Activated CD4-positive, alpha-beta T cell treated with anti-CD3 and anti-CD28 coated beads, Interleukin-2, amount 50 U/mL, for 24 hours (primary cell): ENCODE measurements at places on chromosomes 5 and 9.

DNA sequence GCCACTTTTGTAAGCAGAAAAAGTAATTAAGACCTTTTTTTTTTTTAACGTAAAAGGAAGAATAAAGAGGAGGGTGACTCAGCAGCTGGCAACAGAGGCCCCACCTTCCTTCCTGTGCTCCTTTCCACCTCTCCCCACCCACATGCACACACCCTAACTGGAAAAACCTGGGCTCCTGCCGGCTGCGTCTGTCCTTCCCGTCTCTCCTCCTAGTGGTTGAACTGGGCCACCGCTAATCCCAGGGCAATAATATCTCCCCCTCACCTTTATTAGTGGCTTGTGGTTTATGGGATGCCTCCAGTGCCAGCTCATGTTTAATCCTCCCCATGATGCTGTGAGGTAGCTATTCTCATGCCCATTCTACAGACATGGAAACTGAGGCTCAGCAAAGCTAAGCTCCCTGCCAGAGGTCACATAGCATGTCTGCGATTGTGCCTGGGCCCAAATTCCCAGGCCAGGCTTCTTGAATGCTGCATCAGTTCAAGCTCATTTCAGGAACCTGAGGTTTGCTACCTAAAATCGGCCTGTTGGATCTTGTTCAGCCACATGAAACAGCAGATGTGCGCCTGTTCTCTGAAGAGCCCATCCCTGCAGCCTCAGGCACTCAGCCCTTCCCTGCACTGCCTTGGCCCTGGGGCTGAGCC lies 60.9 kb upstream of the IL17B start:
- DNase-seq: no peak

GRCh38 chr9:34993502-34994259 lies 4.1 kb downstream of the DNAJB5 start:
- DNase-seq: no peak

DNA sequence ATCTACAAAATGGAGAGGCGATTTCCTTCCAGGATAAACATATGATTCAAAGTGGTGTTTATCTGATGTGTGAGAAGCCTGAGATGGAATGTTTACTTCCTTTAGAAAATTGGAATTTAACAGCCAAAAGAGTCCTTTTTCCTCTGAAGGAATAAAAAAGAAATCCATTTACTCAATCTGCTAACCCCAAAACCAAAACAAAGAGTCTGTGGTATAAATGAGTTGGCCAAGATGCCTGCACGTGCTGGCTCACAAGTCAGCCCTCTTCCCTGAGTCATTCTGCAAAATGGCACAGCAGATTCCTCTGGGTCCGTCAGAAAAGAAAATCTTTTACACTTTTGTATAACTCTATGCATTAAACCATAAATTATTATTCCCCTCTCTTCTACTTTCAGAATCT lies 60.8 kb downstream of the EBF1 start:
- no peak for DNase-seq

- DNase-seq: no peak
Observed at GRCh38 chr5:320524-321229, 837 bp upstream of the AHRR start.

GRCh38 chr9:88443480-88444113 lies 55.4 kb downstream of the SPIN1 start:
- no peak for DNase-seq

DNA sequence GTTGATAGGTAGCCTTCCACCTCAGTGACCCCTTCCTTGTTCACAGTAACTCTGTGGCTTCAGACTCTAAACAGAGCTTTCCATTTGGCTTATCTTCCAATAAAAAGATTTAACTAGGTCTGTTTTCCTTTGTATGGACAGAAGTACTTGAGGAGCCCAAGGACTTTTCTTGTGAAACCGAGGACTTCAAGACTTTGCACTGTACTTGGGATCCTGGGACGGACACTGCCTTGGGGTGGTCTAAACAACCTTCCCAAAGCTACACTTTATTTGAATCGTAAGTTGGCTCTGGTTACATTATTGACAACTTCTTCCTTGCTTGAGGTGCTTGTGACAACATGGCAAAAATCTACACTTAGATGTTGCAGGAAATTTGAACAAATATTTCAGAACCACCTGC lies 39.4 kb downstream of the OSMR start:
- DNase-seq: no peak

DNA sequence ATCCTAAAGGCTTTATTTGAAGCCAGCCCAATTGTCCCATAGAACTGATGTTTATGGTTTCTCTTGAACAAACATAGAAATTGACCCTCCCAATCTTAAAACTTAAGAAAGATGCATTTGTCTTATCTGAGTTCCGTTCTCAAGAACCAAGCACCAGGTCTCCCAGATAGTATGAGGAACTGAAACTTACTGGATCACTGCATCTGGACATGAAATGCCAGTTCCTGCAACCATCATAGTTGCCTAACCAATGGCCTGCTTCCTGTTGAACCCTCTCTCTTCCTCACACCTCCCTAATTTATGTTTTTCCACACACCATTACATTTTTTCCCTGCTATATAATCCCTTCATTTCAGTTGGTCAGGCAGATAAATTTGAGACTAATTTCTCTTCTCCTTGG lies 478.9 kb downstream of the HTR1A start:
- DNase-seq: no peak

- no peak for DNase-seq
Observed at GRCh38 chr9:135376511-135377265, 102.9 kb upstream of the PPP1R26 start.

DNA sequence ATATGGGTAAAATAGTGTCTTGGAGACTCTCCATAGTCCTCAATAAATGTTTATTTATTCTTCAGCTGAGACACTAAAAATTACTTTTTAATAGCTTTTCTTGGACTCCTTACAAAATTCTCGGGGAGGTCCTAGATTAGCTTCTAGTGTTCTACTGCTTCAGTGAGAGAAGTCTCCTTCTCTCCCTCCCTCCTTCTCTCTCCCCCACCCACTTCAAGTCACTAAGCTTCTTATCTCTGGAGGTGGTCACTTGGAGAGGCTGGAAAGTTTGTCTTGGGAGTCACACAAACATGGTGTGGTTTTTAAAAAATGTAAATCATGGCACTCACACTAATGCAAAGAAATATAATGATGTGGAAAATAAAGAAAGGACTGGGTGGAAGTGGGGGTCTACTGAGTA lies 64.1 kb downstream of the SEMA6A start:
- DNase-seq: no peak

- no peak for DNase-seq
Observed at GRCh38 chr5:58544195-58544594, 38.7 kb upstream of the RAB3C start.

- no peak for DNase-seq
Observed at GRCh38 chr9:129259375-129259774, 81.3 kb upstream of the IER5L start.

- DNase-seq: no peak
Observed at GRCh38 chr5:173972607-173972924, 16.4 kb upstream of the C5orf47 start.

GRCh38 chr9:121529237-121529987 lies 29.8 kb upstream of the GGTA1 start:
- no peak for DNase-seq

DNA sequence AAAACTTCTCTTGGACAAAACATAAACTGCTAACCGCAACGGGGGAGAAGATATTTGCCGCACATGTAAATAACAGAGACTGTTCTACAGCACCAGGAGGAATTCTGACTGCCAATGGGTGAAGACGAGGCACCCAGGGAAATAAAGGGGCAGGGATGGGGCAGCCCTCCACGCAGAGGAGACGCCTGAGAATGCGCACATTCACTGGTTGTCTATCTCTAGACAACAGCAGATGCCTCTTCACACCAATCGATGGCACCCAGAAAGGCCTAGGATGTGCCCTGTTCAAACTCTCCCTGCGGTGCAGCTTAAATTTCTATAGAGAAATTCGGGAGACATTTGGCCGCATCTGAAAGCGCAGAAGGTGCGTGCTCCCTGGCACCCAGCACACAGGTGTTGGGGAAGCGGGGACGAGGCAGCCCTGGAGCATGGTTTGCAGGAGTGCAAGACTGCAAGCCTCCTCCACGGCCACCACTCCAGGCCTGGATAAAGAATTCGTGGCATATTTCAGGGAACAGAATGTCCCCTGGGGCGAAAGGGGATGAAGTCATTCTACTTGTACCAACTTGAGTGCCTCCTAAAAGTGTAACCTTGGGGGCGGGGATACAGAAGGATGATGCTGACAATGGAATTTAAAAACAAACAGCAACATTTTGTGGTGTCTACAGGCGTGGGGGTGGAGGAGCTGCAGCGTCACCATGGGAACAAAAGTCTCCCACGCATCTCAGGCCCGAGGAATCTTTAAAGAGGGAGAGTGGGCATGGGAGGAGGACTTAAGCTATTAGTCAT lies 6.3 kb upstream of the IRX2 start:
- DNase-seq: no peak

DNA sequence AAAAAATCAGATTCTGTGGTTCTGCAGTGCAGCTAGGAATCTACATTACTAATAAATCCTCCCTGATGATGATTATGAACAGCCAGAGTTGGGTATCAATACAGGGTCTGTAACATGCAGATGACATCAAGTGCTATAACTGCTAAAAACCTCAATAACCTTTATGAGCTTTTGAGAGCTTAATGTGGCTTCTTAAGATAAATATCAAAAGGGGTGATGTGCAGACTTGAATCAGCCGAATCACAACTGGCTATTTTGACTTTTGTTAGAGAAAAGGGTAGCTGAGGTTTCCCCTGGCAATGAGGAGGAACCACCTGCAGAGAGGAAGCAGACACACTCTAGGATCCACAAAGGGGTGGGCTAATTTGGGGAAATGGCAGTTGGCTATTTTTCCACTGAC lies 30.2 kb downstream of the CAPSL start:
- DNase-seq: no peak

- DNase-seq: no peak
Observed at GRCh38 chr5:104890767-104891166, 1328.2 kb upstream of the NUDT12 start.

- DNase-seq: no peak
Observed at GRCh38 chr5:90344689-90345088, 64.9 kb downstream of the CETN3 start.

DNA sequence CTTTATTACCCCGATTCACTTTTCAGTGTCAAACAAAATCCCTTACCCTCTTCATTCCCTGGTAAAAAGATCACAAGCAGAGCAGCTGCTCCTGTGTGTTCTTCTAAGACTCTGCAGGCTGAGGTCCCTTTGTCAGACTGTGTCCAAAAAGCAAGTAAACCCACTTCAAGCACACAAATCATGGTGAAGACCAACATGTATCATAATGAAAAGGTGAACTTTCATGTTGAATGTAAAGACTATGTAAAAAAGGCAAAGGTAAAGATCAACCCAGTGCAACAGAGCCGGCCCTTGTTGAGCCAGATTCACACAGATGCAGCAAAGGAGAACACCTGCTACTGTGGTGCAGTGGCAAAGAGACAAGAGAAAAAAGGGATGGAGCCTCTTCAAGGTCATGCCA lies 34.5 kb downstream of the CREBRF start:
- no peak for DNase-seq

- no peak for DNase-seq
Observed at GRCh38 chr5:89572696-89573095, 689.7 kb upstream of the MEF2C start.

DNA sequence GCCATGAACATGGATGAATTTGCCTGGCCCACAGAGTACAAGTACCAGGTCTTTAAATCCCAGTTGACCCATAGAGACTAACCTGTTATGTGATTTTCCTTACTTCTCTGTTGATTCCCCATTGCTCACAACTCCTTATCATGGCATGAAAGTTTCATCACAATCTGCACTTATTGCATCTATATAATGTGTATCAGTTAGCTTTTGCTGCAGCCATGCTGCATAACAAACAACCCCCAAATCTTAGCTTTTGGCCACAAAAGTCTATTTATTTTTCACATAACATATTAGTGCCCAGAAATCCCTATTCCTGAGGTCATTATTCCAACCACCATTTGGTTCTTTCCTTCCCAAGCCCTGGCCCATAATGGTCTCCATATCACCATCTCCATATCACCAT lies 3.7 kb downstream of the GGTA1 start:
- no peak for DNase-seq

DNA sequence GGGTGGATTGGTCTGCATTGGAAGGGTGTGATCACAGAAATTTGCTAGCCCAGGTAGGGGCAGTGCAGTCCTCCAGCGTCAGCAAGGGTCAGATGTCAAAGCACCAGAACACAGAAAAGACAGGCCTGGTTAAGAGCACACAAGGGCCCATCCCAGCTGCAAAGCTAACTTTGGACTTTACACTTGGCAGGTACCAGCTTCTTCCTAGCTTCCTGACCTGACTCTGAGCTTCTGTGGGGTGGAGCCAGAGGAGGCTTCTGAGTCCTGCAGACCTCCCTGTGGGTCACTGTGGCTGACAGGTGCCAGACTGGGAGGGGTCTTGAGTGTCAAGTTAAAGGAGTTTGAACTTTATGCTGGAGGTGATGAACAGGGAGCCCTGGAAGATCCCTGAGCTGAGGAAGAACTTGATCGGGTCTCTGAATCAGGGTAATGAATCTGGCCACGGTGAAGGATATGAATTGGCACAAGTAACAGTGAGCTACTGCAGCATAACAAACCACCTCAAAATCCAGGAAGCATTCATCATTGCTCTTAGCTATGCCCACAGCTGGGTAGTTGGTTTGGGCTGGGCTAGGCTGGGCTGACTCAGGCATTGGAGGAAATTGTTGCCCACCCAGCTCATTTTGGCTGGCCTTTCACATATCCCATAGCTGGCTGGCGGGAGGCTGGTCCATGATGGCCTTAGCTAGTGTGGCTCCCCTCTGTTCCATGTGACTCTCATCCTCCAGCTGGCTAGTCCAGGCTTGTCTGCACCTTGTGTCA lies 63.4 kb downstream of the BARX1 start:
- no peak for DNase-seq

- DNase-seq: no peak
Observed at GRCh38 chr9:21294904-21295538, 10.1 kb downstream of the IFNA5 start.

GRCh38 chr5:67031692-67032091 lies 164.9 kb downstream of the CD180 start:
- no peak for DNase-seq

GRCh38 chr5:100788417-100788816 lies 114.7 kb downstream of the ST8SIA4 start:
- DNase-seq: no peak

GRCh38 chr5:15687401-15687800 lies 187.4 kb downstream of the FBXL7 start:
- DNase-seq: no peak

DNA sequence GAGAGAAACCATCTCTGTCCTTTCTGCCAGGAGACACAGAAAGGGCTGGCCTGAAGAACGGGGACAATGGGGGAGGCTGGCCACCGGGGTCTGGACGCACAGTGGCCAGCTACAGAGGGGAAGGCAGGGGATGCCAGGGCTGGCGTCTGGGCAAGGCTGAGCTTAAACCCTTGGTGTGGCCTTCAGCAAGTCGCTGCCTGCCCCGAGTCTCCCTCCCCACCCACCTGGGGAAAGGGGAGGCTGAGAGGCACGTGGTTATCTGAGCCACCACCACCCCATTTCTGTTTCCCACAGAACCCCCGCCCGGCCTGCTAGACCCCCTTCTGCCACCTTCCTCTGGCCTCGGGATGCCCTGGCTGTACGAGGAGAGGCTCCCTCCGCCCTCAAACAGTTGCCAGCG lies 115.3 kb downstream of the VAV2 start:
- DNase-seq: no peak

- DNase-seq: no peak
Observed at GRCh38 chr9:74570879-74571512, 73.9 kb downstream of the RORB start.
